ENCODE measurements at places on chromosomes 4 and X. TPM values are rescaled to one million over a fixed set of nuclear protein-coding genes. Genes with fewer than 3 reads are reported as not detected.

C4orf36 gene
- total RNA-seq = 0.16 TPM

RENBP gene
- total RNA-seq = 16.5 TPM

FRG2 gene
- total RNA-seq = under 0.01 TPM

MAB21L2 gene
- total RNA-seq = not detected

RAB41 gene
- not detected for total RNA-seq

GUCY2F gene
- total RNA-seq = not detected

PRR32 gene
- total RNA-seq = not detected

HEPH gene
- total RNA-seq = 0.16 TPM

NSG1 gene
- total RNA-seq = 0.81 TPM

TIMM8A gene
- 2.6 TPM for total RNA-seq

SCD5 gene
- total RNA-seq = 23.5 TPM

PLK4 gene
- 14.0 TPM for total RNA-seq

CLCN4 gene
- 3.1 TPM for total RNA-seq

ANXA10 gene
- 0.50 TPM for total RNA-seq

SMIM31 gene
- not detected for total RNA-seq

BEX3 gene
- total RNA-seq = 284 TPM

FAAH2 gene
- 0.16 TPM for total RNA-seq

WDFY3 gene
- 55.0 TPM for total RNA-seq

DDX60 gene
- 42.2 TPM for total RNA-seq

GRSF1 gene
- total RNA-seq = 83.3 TPM

BEX1 gene
- total RNA-seq = 0.32 TPM

SPACA5 gene
- total RNA-seq = not detected

IQCM gene
- not detected for total RNA-seq

CENPVL1 gene
- total RNA-seq = not detected

CEP44 gene
- 11.0 TPM for total RNA-seq

MAGEC1 gene
- total RNA-seq = not detected

DCAF4L1 gene
- 0.19 TPM for total RNA-seq

ARSD gene
- 29.7 TPM for total RNA-seq

NHS gene
- total RNA-seq = under 0.01 TPM

FAM236C gene
- not detected for total RNA-seq

PNMA3 gene
- total RNA-seq = 0.06 TPM

MAGED4B gene
- total RNA-seq = 5.8 TPM

TMEM271 gene
- not detected for total RNA-seq

DGAT2L6 gene
- total RNA-seq = 0.16 TPM

RASL11B gene
- not detected for total RNA-seq

TEC gene
- 1.8 TPM for total RNA-seq

PASD1 gene
- total RNA-seq = not detected

CT47C1 gene
- total RNA-seq = not detected

DKK2 gene
- 0.13 TPM for total RNA-seq

SPANXA2 gene
- not detected for total RNA-seq

MAGED4 gene
- 6.2 TPM for total RNA-seq

S100P gene
- 0.06 TPM for total RNA-seq
